NCI-H2029 (cell line): ENCODE measurements at places on chromosomes 4 and X.

DNA sequence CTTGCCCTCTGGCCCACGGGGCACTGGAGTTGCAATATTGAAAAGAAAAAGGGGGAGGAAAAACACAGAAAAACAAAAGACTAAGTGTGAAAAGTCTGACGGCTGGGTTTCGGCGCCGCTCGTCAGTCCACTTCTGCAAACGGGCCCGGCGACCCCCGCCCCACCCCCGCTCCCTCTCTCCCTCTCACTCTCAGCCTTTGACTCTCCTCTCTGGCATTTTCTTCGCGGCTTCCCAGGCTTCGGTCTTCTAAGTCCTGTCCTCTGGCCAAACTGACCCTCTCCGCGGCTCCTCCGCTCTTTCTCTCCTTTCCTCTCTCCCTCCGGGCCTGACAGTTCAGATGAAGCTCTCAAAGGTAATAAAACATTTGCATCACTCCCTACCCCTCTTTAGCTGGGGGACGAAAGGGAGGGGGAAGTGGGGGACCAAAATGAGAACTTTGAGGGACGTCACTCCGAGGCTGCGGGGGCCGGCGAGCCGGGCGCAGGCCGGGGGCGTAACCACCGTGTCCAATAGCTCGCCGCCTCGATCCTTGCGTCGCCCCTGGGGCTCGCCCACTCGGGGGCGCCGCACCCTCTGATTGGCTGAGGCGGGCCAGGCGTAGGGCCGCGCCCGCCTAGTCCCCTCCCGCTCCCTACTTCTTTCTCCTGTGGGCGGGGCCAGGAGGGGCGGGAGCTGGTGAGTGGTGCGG lies at the start of gene NKX6-1:
NKX6-1 (minus strand) TSS at position 358 of the 689 bp plus-strand sequence. CDS start 1,064 bp downstream, outside the sequence.
- DNase-seq = peak; percentile 46

- DNase-seq = no peak
These were observed 195.4 kb upstream of the HHIP start for GRCh38 chr4:144450526-144450925.

DNA sequence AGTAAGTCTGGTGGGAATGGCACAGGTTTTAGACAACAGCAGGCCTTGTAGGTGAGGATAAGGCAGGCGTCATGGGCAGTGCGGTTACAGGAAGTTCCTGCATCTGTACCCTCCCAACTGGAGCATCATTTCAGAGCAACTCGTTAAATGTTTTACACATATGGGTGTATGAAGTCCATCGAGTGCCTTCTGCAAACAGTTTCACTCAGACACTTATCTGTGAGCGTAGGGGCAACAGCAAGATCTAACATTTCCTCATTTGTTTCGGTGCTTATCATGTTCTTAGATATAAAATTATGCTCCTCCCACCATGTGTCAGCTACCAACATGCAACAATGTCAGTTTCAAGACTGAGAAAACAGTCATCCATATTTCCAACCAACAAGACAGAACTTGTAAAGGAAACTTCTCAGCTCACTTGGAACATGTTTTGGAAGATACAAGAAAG lies 69.9 kb downstream of the ELOVL6 start:
- DNase-seq = no peak

DNA sequence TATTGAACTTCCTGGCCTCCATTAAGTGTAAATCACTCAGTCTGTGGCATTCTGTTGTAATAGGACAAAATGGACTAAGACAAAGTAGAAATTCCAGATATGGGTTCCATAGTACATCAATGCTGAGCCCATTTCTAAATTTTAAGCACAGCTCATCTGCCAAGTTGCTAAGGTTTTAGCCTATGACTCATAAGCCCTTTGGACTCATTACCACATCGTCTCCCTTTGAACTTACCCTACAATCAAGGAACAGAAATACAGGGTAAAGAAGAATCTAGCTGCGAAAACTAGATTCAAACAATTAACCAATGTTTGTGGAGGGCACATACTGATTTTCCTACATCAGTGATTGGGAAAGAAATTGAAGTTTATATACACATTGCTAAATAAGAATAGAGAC lies 31.8 kb downstream of the NAA11 start:
- DNase-seq = no peak

DNA sequence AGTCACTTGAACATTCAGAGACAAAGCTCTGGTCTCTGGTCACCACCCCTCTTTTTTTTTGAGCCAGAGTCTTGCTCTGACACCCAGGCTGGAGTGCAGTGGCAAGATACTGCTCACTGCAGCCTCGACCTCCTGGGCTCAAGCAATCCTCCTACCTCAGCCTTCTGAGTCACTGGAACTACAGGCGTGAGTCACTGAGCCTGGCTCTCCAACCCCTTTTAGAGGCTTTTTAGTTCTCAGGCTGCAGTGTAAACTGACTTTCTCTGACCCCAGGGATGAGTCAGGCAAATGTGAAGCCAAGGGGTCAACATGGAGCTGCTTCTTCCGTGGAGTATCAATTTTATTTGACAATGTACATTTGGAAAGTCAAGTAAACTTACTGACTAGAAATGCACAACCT lies 229.2 kb downstream of the PTTG2 start:
- no peak for DNase-seq

DNA sequence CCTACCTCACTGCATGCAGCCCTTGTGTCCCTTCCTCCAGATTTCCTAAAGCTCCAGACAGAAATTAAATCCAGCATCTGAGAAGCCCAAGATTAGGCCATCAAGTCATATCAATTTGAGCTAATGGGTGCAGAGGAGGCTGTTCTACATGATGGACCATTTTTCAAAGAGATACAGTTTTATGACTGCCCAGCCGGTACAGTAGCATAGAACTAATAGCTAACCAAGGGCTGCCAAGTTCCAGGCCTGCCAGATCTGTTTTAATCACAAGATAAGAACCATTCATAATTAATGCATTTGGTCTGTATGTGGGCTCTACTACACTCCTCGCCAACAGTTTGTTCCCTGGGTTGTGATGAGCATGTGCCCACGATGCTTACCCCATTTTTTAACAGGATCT lies 73.9 kb upstream of the PLAC1 start:
- no peak for DNase-seq

GRCh38 chr4:101345271-101345595 lies 2.1 kb downstream of the PPP3CA start:
- no peak for DNase-seq

DNA sequence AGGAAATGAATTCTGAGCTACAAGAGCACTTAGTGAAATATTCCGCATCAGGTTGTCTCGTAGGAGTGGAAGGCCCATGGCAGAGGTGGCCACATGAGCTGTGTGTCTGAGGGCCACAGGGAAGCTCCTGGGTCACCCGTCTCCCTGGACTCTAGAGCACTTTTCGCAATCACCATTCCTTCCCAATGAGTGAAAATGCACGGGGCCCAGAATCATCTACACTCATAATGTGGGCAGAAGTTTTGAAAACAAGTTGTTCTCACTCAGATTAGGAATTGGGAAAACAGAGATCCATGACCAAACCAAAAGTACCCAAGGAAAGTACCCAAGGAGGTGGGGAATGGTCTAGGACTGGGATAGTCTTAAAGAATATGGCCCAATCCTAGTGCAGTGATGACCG lies 94.4 kb downstream of the SCD5 start:
- no peak for DNase-seq

DNA sequence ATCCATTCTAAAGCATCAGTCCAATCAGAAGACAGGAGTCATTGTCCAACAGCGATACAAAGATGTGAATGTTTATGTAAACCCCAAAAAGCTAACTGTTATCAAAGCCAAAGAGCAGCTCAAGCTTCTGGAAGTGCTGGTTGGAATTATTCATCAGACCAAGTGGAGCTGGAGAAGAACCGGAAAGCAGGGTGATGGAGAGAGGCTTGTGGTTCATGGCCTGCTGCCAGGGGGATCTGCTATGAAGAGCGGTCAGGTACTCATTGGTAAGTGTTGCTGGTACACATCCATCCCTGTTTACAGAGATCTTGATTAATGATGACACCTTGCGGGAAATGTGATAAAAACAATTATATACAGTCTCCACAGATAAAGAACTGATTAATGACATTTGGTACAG lies 11.0 kb downstream of the INTU start:
- peak; percentile 79 for DNase-seq

- DNase-seq = no peak
These were observed 138.0 kb downstream of the RBMX2 start for GRCh38 chrX:130539721-130540321.

DNA sequence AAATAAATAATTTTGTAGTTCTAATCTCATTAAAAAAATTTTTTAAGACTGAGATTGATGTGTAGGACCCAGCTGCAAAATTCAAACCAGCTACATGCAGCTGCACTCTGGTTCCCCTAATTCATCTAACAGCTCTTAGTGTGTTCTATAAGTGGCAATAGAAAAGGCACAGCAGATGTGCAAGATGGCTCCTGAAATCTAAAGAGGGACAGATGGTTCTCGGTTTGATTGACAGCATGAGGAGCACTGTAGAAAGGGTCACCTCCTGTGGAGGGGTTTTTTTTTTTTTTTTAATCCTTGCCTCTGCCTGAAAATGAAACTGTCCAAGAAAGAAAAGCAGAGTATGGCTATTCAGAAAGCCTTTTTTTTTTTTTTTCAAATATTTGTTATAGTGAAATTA lies 16.9 kb upstream of the OCIAD1 start:
- DNase-seq = no peak

DNA sequence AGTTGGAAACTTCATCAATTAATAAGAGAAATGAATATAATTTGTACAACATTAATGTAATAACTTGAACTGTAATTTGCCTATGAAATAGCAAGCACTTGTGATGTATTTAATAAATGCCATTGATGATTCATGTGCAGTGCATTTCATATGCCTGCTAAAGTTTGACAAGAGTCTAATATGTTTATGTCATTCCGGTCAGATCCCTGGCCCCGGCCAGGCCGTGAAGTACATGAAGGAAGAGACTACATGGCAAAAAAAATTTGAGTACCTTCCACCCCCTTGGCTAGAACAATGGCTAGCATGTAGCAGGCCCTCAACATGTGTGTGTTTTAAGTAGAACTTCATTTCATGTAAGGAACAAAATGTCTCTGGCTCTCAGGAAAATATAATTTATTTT lies 161.3 kb downstream of the ATP10D start:
- no peak for DNase-seq

GRCh38 chr4:145772347-145772746 lies 92.4 kb downstream of the C4orf51 start:
- DNase-seq = no peak

DNA sequence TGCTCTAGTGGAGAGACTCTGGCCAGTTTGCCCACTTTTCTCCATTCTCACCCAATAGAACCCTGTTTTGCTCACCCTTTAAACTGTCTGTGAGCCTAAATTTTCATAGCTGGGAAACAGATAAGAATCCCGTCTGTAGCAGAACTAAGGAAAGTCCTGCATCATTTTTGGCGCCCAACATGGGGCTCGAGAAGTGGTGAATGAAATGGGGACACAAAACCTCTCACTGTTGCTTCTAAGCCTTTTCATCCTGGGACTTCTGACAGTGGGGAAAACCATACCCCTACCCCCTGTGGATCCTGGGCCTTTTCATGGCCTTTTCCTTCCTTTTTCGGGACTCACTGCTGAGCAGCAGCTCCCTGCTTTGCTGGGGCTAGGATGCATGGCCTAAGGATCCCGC lies 189.9 kb downstream of the INPP4B start:
- no peak for DNase-seq

- DNase-seq = no peak
These were observed 245.7 kb downstream of the TENM3 start for GRCh38 chr4:182488896-182489295.

DNA sequence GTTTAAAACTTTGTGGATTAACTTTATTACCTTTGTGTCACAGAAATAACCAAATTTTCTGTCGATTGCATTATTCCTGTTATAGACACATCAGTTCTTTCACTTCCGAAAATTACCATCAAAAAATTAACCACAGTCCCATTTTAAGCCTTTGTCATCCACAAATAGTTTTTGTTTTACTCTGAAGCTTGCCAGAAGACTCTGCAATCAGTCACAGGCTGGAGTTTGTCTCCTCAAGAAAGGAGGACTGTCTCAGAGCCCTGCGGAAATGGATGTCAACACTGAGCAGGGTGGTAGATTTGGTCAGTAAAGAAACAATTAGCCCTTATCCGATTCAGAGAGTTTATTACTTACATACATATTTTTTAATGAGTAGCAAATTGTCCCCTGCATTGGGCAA lies 20.1 kb upstream of the TCEAL4 start:
- DNase-seq = no peak

GRCh38 chr4:52665592-52665991 lies 6.5 kb upstream of the USP46 start:
- no peak for DNase-seq

DNA sequence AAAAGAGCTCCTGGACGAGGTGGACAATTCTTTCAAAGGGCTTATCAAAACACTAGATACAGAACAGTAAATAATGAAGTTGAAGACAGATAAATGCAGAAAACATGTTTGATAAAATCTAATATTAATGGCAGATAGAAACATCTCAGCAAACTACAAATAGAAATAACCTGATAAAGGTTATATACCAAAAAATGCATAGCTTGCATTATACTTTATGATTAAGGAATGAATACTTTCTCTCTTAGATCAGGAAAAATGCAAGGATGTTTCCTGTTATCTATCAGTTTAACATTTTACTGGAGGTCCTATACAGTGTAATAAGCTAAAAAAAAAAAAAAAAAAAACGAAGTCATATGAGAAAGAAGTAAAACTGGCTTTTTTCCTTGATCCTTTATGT lies 304.5 kb upstream of the CXorf51A start:
- DNase-seq = no peak

GRCh38 chrX:141638550-141638949 lies 49.0 kb downstream of the SPANXA2 start:
- DNase-seq = no peak

- DNase-seq = no peak
These were observed 177.3 kb downstream of the NSUN7 start for GRCh38 chr4:40927074-40927473.

GRCh38 chr4:1588306-1588705 lies 95.8 kb downstream of the FAM53A start:
- DNase-seq = no peak

- DNase-seq = no peak
These were observed 298.3 kb downstream of the EVC2 start for GRCh38 chr4:5409972-5410618.

DNA sequence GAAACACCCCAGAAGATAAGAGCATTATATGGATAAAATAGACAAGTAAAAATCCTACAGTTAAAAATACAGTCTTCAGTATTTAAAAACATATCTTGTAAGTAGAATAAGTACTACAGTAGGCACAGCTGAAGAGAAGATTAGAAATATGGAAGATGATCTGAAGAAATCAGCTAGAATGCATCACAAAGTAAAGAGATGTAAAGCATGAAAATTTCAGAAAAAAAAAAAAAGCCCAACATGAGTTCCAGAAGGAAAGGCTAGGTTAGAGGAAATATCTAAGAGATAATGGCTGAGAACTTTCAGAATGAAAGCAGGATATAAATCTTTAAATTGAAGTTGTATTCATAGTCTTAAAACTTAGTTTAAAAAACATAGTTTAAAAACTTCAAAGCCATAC lies 21.0 kb downstream of the EPGN start:
- no peak for DNase-seq

DNA sequence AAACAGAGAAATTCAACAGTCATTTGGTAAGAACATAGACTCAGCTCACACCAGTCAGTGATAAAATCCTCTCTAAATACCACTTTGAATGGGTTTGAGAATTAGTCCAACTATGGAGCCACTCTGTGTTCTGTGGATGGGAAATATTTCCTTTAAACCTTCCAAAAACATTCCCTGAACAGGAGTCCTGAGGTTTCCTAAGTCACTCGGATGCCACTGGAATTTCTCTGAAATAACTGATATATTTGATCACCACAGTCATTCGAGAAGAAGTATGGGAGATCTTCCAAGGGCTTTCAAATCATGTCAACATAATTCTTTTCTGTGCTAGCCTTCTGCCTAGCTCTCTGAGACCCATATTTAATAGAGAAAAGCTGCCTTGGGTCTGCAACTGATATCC lies 958.6 kb downstream of the STIM2 start:
- no peak for DNase-seq
